Bronchus fibroblast of lung (primary cell): ENCODE measurements at places on chromosomes 5 and 9. TPM values are rescaled to one million over a fixed set of nuclear protein-coding genes. Genes with fewer than 3 reads are reported as not detected.

POU5F2 gene
- under 0.01 TPM in 2 replicates for total RNA-seq

MYOZ3 gene
- total RNA-seq = 1.0 and 1.8 TPM in 2 replicates

RLN2 gene
- total RNA-seq = 0.17 TPM in 1 of 2 replicates, not detected in the other

PARP8 gene
- 3.3 and 3.4 TPM in 2 replicates for total RNA-seq

PDGFRB gene
- total RNA-seq = 84.2 and 84.7 TPM in 2 replicates

PCDHB11 gene
- under 0.01 TPM in 2 replicates for total RNA-seq

MEF2C gene
- total RNA-seq = 1.9 and 3.0 TPM in 2 replicates

HRCT1 gene
- 3.2 and 5.4 TPM in 2 replicates for total RNA-seq

RNF208 gene
- total RNA-seq = 0.50 and 1.2 TPM in 2 replicates

TMEM174 gene
- not detected in 2 replicates for total RNA-seq

SPATA31C1 gene
- total RNA-seq = not detected in 2 replicates

CDX1 gene
- not detected in 2 replicates for total RNA-seq

SPATA6L gene
- under 0.01 and 0.89 TPM in 2 replicates for total RNA-seq

SLIT3 gene
- 0.15 and 0.34 TPM in 2 replicates for total RNA-seq

CDO1 gene
- total RNA-seq = 8.0 and 19.0 TPM in 2 replicates

BTF3 gene
- total RNA-seq = 641 and 663 TPM in 2 replicates

N4BP3 gene
- 0.34 and 0.45 TPM in 2 replicates for total RNA-seq

NIM1K gene
- 0.74 and 1.0 TPM in 2 replicates for total RNA-seq

ANKRD33B gene
- 3.7 and 4.0 TPM in 2 replicates for total RNA-seq

RGMB gene
- 56.5 and 67.8 TPM in 2 replicates for total RNA-seq

SMIM33 gene
- not detected in 2 replicates for total RNA-seq

ELAVL2 gene
- not detected in 2 replicates for total RNA-seq

TMEFF1 gene
- 1.3 and 1.5 TPM in 2 replicates for total RNA-seq

GADD45G gene
- 0.15 and 0.17 TPM in 2 replicates for total RNA-seq

PCDHGA1 gene
- under 0.01 and 0.15 TPM in 2 replicates for total RNA-seq

SLC36A2 gene
- not detected in 2 replicates for total RNA-seq

IFNB1 gene
- total RNA-seq = not detected in 2 replicates

LCP2 gene
- not detected in 2 replicates for total RNA-seq

HTR4 gene
- not detected in 2 replicates for total RNA-seq

TAF11L6 gene
- not detected in 2 replicates for total RNA-seq

ARHGEF28 gene
- total RNA-seq = 9.2 and 10.7 TPM in 2 replicates

SDHA gene
- total RNA-seq = 98.5 and 110 TPM in 2 replicates

ZFP62 gene
- 11.3 and 12.5 TPM in 2 replicates for total RNA-seq

PAPPA gene
- total RNA-seq = 11.1 and 11.3 TPM in 2 replicates

ACTBL2 gene
- total RNA-seq = 0.15 and 0.34 TPM in 2 replicates

TSLP gene
- total RNA-seq = 1.2 and 1.3 TPM in 2 replicates

IFNA2 gene
- not detected in 2 replicates for total RNA-seq

SLC34A1 gene
- total RNA-seq = not detected in 2 replicates

SETD9 gene
- 16.1 and 19.7 TPM in 2 replicates for total RNA-seq
